Kidney glomerular epithelial cell (primary cell): ENCODE measurements at places on chromosomes 3 and 15.

DNA sequence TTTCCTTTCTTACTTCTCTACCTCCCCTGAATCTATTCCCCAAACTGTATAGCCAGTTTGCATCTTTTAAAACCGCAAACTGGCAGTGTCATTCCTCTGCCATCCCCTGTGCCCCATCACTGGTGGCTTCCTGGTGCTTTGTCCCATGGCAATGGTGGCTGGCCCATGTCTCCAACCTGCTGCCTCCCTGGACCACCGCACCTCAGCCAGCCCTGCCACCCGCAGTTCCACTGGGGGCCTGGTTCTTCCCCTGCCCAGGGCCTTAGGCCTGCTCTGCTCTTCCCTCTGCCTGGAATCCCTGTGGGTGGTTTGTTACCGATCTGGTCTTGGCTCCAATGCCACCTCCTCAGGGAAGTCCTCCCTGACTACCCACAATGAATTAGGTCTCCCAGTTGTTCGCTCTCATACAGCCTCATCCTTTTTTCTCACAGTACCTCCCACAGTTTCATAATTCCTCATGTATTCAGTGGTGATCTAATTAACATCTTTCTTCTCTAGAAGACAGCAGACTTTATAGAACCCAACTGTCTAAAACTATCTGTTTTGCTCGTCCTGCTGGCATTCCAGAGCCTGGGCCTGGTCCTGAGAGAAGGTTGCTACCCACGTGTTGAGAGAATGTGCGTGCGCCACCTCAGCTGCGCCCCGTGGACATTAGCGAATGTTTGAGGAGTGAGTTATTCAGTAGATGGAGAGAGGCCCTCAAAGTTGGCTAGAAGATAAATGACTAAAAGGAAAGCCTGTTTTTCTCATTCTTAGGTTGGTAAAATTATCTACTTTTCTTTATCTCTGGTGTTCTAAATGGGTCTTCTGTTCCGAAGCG lies 130.1 kb downstream of the DNAJB8 start:
- DNase-seq: no peak

DNA sequence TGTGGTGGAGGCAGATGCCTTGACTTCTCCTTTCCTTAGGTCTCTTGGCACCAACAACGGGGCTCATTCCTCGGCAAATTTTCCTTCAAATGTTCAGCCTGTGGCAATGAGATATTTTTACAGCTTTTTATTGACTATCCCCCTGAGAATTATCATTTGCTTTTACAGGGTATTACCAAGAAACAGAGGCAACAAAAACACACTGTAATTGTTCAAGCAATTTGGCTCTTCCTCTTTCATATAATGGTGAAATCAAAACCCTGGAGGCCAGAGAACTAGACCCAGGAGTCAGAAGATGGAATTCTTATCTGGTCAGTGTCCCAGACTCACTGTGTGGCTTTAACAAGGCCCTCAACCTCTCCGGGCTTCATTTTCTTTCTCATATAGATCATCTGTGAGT lies 40.1 kb downstream of the TRIM42 start:
- no peak for DNase-seq

DNA sequence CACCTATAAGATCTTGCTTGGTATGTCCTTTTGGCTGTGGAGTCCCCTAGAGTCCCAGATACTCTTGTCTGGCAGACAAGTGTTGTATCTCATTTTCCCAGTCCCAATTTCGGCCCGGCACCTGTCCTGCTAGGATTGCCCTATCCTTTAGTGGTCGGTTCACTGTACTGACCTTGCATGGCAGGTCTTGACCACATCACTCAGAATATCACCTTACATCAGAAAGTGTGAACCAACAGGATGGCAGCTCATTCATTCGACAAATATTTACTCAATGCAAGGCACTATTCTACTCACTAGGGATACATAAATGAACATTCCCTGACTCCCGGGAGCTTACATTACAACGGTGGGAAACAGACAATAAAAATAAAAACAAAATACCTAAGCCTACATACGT lies 5.7 kb upstream of the CCDC80 start:
- peak; percentile 37 for DNase-seq

DNA sequence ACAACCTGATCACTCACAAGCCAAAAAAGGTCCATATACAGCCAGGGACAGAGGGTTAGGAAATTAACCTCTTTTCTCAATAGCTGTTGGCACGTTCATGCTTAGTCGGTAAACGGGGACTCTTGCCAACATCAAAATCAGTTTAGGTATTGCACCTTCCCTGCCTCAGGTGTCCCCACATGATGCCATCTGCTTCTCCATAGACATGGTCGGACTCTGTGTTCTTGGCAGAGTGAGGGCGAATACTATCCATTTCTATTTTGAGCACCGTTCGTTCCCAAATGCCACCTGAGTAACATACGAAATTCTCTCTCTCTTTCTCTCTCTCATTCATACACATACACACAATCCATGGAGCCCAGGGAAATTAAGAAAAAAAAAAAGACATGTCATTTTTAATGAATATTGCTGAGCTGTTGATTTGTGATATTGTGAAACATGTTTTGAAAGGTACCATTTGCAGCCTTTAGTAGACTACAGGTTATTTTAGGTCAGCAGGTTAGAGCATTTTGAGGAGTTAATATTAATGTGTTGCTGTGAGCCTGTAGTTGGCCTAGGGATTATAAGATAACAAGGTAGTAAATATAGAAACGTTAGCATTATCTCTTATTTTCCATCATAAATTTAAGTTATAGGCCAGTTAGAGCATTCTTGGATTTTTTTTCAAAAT lies 78.5 kb downstream of the GHSR start:
- DNase-seq: no peak

- DNase-seq: peak; percentile 36
Observed at GRCh38 chr15:73924171-73924921, 1.9 kb upstream of the LOXL1 start.

DNA sequence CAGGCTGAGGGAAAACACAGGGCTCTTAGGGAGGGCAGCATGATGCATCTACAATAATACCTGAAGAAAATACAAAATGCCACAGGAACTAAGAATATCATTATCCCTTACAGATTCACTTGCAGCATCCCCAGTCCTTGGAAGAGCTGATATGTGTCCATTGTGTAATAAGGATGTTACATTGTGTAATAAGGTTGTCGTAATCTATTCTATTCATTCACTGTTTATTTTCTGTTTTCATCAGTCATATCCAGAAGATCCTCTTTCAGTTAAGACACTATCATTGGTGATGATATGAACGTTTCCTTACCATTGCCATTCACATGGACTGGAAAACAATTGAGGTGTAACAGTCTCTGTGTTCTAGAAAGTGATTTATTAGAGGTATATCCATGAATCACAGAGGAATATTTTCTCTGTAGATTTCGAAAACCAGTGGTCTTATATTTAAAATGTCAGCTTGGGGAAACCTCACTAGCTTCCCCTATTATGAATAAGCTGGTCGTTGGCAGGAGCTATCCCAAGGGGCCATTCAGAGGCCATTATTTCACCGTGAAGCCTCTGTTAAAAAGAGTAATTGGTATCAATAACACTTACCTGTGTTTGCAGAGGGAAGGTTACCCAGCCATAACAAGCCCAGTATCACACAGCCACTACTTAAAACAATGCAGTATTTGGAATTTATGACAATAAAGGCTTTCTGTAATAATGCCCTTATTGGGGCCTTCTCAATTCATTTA lies 241.1 kb downstream of the ZNF385D start:
- DNase-seq: no peak

GRCh38 chr3:184733971-184734608 lies 22.2 kb upstream of the MAGEF1 start:
- no peak for DNase-seq

DNA sequence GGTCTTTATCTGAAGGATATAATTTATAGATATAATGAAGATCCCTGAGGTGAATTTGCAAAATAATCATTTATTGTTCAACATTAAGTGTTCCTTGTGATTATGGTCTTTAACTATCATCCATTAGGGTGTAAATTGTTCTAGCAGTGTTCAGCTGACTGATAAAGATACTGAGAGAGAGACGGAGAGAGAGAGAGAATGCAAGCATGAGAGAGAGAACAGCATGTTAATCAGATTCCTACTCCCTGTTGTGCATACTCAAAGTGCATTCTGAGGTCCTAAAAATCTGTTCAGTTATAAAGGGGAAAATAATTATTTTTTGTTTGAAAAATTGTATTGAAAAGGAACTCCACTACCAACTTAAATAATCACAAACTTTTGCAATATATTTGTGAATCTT lies 271.0 kb upstream of the CBLB start:
- DNase-seq: no peak

- no peak for DNase-seq
Observed at GRCh38 chr3:52240059-52240885, 1.3 kb upstream of the TWF2 start.

DNA sequence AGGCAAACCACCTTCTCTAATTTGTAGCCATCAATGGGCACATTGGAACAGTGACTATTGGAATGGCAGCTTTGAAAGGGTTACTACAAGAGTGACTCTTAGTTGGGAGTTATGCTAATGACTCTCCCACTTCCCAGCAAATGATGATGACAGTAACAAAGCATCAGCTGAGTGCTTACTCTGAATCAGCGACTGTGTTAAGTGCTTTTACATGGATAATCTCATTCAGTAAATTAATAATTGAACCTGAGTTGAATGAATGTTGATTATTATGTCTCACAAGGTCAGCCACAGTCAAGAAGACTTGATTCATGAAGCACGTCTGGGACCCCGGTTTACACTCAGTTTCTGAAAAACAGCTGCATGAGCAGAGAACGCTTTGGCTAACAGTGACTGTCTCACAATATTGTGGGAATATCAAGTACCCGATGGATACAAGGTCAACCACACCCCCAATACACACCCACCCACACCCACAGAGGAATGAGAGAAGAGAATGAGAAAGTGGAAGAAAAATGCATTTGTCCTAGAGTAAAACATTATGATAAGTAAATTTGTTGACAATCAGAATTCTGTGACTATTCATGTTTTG lies 242.0 kb upstream of the FEZF2 start:
- peak; percentile 55 for DNase-seq
